ENCODE measurements at places on chromosomes 5 and 9.

DNA sequence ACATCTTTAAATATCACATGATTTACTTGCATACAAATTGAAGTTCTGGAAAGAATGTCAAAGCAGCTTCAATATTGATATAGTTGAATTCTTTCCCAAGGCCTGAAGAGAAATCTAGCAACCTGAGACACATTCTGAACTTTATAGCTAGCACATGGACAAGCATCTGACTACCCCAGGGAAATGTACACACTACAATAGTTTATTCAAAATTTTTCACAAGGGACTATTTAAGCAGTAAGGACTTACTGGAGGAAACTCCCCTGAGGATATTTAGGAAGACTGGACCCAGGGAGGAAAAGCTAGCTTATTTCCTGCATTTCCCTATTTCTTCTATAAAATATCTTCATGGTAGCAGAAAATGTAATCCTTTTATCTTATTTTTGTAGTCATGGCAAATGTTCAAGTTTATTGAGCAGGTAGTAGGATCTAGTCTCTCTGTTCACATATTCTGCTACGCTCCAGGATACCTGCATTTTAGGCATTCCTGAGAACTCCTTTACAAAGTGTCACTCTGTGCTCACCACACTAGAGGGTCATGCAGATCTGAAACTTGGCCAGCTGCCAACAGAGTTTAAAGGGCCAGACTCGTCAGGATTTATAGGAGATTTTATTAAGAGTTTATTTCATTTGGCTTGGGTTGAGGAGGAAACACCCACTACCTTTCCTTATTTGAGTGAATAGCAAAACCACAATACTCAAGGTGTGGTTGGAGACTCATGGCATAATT lies 348.4 kb upstream of the FTMT start:
- DNase-seq = no peak

- DNase-seq = no peak
These were observed 206.0 kb upstream of the PRR16 start for GRCh38 chr5:120258123-120258522.

GRCh38 chr9:117523531-117524153 lies 108.8 kb upstream of the ASTN2 start:
- DNase-seq = no peak

- no peak for DNase-seq
These were observed 1.7 kb upstream of the LTC4S start for GRCh38 chr5:179791881-179792611.

GRCh38 chr5:181181650-181182565 lies 23.1 kb downstream of the TRIM7 start:
- no peak for DNase-seq

- no peak for DNase-seq
These were observed 50.2 kb upstream of the DNAH5 start for GRCh38 chr5:13994621-13995253.

DNA sequence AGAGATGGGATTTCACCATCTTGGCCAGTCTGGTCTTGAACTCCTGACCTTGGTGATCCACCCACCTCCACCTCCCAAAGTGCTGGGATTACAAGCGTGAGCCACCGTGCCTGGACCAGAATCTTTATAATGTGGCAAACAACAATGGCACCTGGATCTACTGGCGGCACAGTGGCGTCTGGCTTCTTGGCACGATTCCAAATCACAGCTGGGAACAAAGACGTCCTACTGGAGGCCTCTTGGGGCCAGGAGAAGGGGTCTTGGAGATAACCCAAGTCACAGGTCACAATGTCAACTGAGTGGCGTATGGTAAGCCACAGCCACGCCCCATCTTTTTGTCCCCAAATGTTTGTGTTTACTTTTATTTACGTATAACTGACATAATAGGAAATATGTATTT lies 77.8 kb upstream of the RAPGEF1 start:
- no peak for DNase-seq

GRCh38 chr5:149062371-149063016 lies 368 bp downstream of the SH3TC2 start:
- no peak for DNase-seq

- no peak for DNase-seq
These were observed 825.0 kb downstream of the TLR4 start for GRCh38 chr9:118529210-118529609.

GRCh38 chr9:127980060-127980705 lies 606 bp downstream of the EEIG1 start:
- DNase-seq = no peak

GRCh38 chr9:84228130-84228720 lies 112.3 kb downstream of the SLC28A3 start:
- no peak for DNase-seq

DNA sequence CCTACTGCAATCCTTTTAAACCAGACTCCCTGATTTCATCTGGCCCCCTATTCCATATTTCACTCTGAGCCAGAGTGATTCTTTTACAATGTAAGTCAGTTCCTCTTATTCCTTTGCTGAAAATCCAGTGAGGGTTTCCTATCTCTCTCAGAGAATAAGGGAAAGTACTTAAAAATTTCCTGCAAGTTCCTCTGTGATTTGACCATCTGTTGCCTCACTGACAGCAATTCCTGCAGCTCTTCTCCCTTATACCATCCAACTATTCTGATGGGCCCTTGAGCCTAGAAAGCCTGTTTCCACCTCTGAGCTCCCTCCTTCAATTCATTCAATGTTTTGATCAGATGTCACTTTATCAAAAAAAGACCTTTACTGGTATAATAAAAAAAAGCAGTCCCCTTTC lies 317.1 kb upstream of the CCNH start:
- no peak for DNase-seq

GRCh38 chr5:16656561-16657191 lies 39.9 kb upstream of the RETREG1 start:
- DNase-seq = no peak

DNA sequence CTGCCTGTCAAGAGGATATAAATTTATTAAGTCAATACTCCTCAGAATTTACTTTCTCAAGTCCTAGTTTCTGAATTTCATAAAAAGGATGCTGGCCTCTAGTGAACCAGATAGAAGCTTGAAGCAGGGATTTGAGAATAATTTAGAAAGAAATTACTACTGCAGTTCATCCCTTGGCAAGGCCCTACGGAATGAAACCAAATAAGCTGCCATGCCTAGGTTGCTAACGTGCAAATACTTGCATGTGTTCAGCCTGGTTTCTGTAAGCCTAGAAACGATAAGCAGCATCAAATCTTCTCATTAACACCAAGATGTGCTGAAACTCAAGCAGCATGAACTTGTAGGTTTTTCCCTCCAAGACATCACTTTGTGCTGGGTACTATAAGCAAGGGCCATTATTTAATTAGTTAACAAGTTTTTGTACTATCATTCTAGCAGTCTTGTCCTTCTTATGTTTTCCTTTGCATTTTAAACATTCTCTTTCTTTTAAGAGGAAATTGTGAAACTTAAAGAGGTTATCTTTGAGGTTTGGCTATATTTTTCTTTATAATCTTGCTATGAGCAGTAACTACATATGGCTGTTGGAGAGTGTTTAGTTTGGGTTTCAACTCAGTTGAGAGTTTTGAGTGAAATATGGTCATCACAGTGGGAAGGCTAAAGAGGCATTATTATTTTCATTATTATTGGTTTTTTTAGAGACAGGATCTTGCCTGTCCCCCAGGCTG lies 71.8 kb downstream of the ADAMTSL1 start:
- DNase-seq = no peak

GRCh38 chr5:13648822-13649221 lies 295.7 kb downstream of the DNAH5 start:
- DNase-seq = no peak

- DNase-seq = no peak
These were observed 38.6 kb upstream of the PCSK5 start for GRCh38 chr9:75851917-75852316.

GRCh38 chr9:120878188-120879130 lies 1.5 kb upstream of the PHF19 start:
- DNase-seq = no peak

DNA sequence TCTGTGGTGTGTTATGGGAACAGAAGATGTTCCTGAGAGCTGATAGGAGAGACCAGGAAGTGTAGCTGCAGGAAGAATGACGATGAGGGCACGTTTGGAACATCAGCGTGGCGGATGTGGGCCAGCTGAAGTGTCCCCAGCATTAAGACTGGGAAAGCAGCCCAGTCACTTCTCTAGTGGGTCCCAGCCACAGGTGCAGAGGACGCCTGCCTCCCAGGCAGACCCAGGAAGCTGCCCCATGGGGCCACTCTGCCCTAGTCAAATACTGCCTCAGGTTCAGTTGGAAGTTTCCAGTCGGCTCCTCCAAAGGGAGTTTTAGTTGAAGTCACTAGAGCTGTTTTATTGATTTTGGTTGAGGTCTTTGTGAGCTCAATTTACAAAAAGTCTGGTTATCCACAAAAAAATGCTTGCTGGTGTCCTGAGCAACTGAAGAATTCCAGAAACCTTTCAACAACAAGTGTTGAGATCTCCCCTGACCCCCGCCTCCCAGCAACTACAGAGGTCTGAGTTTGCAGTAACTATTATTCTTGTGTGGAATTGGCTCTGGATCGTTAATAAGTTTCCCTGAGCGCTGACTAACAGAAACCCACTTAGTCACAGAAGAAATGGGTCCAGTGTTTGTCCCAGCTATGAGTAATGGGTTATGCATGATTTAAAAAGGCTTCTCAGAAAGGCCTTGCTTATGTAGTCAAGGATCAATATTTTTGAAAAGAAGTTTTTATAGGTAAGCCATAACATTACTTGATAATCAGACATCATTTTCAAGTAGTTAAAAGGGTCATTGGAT lies 294.1 kb downstream of the FANCC start:
- DNase-seq = no peak

- no peak for DNase-seq
These were observed 16.8 kb downstream of the AMBP start for GRCh38 chr9:114061292-114061691.

DNA sequence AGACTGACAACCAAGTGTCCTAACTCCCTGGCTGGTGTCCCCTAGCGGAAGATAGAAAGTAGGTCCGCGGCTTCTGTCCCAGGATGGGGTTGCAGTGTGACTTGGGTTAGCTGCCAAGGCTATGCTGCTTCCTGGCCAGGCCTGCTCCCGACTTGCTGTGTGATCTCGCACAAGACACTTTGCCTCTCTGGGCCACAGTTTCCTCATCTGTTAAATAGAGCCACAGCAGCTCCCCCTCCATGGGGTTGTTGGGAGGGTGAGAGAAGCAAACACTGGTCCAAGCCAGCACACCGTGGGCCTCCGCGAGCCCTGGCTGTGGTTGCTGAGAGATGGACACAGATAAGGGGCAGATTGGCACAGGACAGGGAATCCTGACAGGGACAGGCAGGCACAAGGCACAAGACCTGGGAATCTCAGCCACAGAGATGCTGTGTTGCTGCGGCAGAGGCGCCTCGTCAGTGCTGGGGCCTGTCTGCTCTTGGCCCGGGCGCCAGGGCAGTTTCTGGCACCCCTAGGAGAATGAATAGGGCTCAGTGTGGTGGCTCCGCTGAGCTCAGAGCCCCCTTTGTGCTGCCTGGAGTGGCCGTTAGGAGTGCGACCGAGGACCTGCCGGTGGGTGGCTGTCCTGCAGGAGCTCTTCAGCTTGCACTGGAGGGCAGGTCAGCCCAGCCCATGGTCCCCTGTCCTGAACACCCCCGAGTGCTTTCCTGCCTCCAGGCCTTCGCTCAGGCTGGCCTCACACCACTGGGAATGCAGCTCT lies 1.8 kb upstream of the SH2D3C start:
- no peak for DNase-seq

- no peak for DNase-seq
These were observed 59.5 kb downstream of the FAT2 start for GRCh38 chr5:151531581-151531980.

DNA sequence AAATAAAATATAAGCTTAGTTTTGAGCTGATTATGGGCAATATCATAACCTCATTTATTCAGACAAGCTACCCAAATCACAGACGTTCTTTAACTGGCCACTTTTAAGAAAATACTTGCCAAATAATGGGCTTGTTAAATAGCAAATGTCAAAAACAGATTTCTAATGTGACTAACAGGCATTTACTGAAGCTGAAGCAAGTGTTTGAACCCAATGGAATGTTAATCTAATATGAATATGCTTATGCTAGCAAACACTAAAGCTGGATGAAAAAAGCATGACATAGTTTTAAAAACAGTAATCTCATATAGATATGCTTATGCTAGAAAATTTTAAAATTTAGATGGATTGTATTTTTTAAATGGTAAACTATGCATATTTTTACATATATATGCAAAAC lies 411.6 kb upstream of the PTGER4 start:
- DNase-seq = no peak

- no peak for DNase-seq
These were observed 376.4 kb downstream of the CHSY3 start for GRCh38 chr5:130280528-130281217.

- DNase-seq = no peak
These were observed 13.1 kb downstream of the THBS4 start for GRCh38 chr5:80048084-80048780.

DNA sequence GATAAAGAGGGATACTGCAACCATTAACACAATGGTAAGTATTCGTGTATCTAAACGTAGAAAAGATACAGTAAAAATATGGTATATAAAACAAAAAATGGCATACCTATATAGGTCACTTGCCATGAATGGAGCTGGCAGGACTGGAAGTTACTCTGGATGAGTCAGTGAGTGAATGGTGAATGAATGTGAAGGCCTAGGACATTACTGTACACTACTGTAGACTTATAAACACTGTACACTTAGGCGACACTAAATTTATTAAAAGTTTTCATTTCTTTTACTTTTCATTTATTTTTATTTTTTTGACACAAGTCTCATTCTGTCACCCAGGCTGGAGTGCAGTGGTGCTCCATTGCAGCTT lies 14.1 kb downstream of the TDRD7 start:
- DNase-seq = no peak

DNA sequence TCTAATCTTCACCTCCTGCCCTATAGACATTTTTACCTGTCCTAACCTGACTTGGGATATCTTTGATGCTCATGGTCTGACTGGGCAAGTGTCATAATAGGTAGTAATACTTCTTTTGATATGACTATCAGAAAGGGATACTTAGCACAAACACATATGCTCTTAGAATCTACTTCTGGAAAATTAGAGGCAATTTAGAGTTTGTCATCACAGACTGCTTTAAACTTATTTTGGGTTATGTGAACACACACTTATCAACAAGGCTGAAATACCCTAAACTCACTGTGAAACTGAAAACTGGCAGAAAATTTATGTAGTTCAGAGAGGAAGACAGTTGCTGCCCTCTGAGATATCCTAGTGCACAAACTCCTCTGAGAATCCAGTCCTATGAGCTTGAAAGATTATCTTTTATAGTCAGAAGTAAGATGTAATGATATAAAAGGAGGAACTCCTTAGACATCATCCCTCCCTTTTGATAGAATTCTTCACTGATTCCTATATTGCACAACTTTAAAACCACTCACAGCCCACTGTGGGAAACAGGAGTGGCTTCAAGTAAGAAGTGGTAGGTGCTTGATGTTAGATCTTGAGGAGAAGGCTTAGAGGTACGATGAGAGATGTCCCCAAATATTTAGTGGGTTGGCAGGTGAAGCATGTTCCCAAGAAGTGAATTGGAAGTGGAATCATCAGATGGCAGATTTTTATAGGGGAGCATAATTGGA lies 273.3 kb downstream of the MAN2A1 start:
- DNase-seq = no peak

Data from stimulated activated CD8-positive, alpha-beta memory T cell treated with anti-CD3 and anti-CD28 coated beads, Interleukin-7, amount 100 ng/mL, for 1 hour (primary cell).